Forelimb muscle (tissue), 1 donor: ENCODE measurements at places on chromosomes 7 and 10. TPM values are rescaled to one million over a fixed set of nuclear protein-coding genes. Genes with fewer than 3 reads are reported as not detected.

The SVIL gene
- polyA plus RNA-seq = 223 TPM

The HOGA1 gene
- 0.90 TPM for polyA plus RNA-seq

The RAB19 gene
- not detected for polyA plus RNA-seq

The FGFBP3 gene
- 2.1 TPM for polyA plus RNA-seq

DNA sequence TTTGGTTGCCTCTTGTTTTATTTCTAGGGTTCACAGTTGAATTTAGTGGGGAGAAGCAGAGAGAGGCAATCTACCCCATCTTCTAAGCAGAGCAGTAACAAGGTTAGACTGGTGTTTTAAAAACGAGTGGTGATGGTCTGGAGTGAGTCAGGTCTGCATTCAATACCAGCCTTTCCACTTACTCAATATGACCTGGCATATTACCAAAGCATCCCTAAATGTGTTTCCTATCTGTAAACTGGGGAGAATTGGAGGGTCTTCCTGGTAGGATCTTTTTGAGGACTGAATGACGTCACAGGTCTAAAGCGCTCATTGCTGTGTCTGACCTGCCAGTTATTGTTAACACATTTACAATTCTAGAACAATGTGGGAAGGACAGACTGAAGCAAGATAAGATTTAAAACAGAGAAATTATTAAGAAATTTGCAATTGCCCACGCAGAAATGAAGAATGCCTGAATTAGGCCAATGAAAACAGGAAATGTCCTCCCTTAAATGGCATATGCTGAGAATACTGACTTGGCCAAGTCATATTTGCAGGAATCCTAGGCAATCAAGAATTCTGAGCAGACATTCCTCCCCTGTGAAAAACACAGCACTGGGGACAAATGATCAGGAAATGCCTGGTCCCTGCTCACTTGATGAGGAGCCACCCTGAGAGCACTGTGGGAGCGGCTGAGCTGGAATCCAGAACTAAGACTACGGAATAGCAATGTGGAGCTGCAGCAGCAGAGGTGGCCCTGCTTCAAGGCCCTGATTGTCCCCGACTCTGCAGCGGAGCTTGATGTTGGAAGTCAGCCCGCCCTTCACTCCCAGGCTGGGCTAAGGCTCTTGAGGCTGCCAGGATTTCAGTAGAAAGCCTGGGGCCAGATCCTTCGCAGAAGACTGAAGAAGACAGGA lies 184.5 kb upstream of the CXCL12 start:
- no peak for DNase-seq

DNA sequence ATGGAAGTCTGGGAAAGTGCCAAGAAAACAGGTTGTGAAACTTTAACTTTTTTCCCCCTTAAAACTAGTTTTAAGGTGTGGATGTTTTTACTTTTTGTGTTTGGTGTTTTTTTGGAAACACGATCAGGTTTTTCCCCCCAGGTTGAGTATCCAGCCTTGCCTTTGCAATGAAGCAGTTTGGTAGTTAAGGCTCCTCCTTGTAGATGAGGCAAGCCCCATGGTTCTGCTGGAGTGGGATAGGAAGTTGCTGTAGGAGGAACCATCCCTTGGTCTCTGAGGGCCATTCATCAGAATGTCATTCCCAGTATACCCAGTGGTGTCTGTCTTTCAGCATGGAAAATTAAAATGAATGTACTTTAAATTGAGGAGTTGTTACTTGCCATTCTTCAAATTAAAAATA lies 2.7 kb downstream of the CUL1 start:
- DNase-seq = no peak

- DNase-seq = no peak
These were observed 27.4 kb downstream of the UCMA start for GRCh38 chr10:13206546-13207443.

GRCh38 chr7:23438171-23438570 lies 32.1 kb downstream of the IGF2BP3 start:
- no peak for DNase-seq
